T-helper 1 cell (primary cell): ENCODE measurements at places on chromosomes 7 and 10.

DNA sequence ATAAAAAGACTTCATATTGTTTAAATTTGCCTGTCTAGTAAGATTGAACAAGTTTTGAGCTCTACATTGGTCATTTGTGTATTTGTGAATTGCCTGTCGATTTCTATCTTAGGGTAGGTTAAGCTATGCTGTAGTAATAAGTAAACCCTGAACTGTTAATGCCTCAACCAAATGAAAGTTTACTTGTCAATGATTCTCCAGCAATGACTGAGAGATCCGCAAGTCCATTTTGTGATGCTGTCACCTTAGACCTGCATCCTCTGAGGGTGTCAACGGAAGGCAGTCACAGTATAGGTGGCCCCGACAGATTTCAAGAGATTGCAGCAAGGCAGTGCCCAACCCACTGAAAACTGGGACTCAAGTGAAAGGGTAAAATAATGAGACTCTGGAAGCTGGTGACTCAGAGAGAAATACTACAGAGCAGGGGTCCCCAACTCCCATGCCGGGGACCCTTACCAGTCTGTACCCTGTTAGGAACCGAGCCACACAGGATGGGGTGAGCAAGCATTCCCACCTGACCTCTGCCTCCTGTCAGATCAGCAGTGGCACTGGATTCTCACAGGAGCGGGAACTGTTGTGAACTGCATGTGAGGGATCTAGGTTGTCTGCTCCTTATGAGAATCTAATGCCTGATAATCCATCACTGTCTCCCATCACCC, 10.8 kb upstream of the PHYH start:
- DNase-seq, result no peak

DNA sequence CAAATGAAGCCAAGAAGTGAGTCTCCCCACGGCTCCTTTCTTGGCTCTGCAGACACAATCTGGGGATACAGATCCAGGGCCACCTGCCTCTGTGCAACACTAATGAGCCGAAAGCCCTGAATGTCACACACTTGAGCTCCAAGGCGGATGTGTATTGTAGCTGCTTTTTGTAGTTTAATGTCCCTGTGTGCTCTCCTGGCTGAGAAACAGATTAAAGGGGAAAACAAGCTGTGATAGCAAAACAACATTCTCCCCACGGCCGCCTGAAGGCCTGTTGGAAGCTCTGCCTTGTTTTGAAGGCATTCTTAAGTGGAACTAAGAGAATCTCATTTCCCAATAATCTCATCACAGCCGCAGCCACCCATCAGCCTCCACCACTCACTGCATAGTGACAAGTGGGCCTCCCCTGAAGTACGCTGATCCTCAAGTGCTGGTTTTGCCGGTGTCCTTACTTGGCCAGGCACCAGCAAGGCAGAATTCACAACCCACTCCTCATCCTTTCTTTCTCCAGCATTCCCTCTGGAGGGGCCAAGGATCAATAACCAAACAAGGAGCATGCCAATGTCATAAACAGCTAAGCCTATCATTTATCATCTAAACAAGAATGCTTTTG, 44.4 kb upstream of the AMPH start:
- no peak for DNase-seq

DNA sequence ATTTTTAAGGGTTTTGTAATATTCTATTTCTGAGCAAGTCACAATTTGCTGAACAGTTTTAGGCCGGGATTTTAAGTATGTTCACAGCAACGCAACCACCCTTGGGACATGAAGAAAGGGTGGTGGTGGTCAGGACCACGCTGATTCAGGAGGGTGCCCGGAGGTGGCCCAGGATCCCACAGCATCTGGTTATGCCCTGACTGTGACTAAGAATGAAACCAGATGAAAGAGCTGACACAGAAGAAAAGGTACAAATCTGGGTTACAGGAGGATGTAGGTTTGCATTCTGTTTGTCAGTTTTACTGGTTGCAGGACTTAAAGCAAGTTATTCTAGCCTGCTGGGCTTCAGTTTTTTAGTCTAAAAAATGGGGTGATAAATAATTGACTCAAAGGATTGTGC, 279.7 kb downstream of the CCSER2 start:
- DNase-seq, result no peak

- DNase-seq, result no peak
Measured at GRCh38 chr10:89165923-89166322, 41.2 kb downstream of the CH25H start.

DNA sequence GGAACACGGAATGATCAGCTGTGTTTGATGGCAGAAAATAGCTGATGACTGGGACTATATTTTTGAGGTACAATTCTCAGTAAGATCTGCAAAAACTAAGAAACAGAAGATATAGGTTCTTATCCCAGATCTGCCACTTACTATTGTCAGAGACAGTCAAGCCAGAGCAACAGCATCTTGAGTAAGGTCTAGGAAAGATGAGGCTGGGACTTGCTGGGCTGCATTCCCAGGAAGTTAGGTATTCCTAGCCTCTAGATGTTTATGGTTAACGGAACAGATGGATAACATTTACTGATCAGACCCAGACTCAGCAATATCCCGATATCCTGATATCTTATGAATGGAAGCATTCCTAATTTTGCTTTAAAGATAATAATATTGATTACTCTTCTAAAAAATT, 68.7 kb upstream of the DNAJB12 start:
- no peak for DNase-seq

DNA sequence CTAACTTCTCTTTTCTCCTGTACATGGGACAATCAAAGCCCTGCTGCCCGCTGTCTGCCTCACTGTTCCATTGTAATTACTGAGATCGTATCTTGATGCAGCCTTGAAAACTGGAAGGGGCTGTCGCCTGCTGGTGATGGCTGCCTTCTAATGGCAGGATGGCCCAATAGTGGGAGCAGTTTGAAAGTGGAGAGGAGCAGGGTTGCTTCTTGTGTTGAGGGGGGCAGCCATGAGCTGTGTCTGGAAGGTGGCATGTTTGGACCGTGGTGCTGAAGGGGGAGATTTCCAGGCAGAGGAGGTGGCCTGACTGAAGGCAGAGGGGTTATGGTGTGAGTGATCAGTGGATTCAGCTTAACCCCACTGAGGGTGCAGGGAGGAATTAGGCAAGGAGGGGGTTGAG, 8.1 kb downstream of the WDFY4 start:
- no peak for DNase-seq

- no peak for DNase-seq
Measured at GRCh38 chr7:150944066-150945042, 33.8 kb downstream of the KCNH2 start.

DNA sequence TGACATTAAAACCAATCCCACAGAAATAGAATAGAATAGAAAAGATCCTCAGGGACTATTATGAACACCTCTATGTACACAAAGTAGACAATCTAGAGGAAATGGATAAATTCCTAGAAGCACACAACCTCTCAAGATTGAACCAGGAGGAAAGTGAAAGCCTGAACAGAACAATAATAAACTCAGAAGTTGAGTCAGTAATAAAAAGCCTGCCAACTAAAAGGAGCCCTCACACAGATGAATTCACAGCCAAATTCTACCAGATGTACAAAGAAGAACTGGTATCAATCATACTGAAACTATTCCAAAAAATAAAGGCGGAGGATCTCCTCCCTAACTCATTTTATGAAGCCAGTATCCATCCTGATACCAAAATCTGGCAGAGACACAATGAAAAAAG, 220.3 kb upstream of the HPS1 start:
- DNase-seq, result no peak

- no peak for DNase-seq
Measured at GRCh38 chr10:127912607-127913367, 5.9 kb downstream of the PTPRE start.
